ENCODE measurements at places on chromosomes 4 and X.

GRCh38 chr4:82984459-82984858 is 26.2 kb downstream of the LIN54 start:
- peak; percentile 44 for DNase-seq

- peak; percentile 11 for DNase-seq
These were observed 192.3 kb upstream of the NR3C2 start for GRCh38 chr4:148634476-148634875.

- DNase-seq, result no peak
These were observed 113.5 kb downstream of the DDIT4L start for GRCh38 chr4:100076753-100077152.

DNA sequence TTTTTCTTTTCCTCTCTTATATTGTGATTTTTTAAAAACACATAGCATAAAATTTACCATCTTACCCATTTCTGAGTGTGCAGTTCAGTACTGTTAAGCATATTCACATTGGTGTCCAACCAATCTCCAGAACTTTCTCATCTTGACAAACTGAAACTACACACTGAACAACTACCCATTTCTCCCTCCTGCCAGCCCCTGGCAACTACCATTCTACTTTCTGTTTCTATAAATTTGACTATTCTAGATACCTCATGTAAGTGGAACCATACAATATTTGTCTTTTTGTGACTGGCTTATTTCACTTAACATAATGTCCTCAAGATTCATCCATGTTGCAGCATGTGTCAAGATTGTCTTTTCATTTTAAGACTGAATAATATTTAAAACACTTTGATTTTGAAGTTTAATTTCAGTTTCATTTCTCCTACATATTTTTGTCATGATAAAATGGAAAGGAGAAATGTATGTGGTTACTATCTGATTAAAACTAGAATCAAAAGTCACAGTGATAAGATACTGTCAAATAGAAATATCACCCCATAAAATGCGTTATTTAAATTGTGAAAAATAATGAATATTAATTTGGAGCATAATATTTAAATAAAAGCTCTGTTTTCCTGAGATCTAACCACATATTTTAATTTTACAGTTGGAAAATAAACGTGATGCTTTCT is 122.8 kb downstream of the DIPK2B start:
- DNase-seq, result no peak

DNA sequence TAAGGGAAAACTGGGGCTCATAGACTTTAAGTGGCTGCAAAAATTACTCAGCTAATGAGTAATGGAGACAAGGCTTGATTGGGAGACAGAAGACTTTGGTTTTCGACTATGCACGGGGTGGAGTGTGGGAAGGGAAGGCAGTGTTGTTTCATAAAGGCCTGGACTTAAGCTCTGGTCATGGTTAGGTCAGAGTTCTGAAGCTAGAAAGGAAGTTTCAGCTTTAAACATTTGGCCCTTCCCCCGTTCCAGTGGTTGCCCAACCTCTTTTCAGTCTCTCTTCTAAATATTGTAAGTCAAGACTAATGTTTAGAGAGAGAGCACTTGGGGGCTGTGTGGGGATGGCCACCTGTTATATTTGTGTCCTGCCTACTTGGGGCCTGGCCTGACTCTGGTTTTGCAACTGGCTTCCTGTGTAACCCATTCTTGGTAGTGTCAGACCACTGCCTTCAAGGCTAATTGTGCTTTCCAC is 21.0 kb downstream of the MSN start:
- DNase-seq, result peak; percentile 50

DNA sequence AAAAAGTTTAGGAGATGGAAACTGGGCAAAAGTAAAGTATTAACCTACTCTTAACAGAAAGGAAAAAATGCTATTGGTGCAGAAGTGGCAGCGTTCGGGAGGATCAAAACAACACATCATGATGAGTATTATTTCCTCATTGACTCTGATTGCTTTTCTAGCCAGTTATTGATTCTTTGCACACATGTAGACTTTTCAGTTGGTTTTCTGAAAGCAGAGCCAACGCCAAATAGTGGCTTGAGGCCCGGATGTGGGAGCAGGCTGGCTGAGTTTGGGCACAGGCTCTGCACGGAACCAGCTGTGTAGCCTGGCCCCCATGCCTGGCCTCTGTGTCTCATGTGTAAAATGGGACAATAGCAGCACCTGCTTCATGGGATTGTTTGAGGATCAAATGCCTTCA is 21.8 kb downstream of the STOX2 start:
- DNase-seq, result no peak

GRCh38 chr4:146191766-146192458 is 16.4 kb downstream of the LSM6 start:
- DNase-seq, result no peak
